ENCODE measurements at places on chromosomes 16 and 17.

- DNase-seq = no peak
Observed at GRCh38 chr17:17063546-17064122, 21.4 kb downstream of the MPRIP start.

DNA sequence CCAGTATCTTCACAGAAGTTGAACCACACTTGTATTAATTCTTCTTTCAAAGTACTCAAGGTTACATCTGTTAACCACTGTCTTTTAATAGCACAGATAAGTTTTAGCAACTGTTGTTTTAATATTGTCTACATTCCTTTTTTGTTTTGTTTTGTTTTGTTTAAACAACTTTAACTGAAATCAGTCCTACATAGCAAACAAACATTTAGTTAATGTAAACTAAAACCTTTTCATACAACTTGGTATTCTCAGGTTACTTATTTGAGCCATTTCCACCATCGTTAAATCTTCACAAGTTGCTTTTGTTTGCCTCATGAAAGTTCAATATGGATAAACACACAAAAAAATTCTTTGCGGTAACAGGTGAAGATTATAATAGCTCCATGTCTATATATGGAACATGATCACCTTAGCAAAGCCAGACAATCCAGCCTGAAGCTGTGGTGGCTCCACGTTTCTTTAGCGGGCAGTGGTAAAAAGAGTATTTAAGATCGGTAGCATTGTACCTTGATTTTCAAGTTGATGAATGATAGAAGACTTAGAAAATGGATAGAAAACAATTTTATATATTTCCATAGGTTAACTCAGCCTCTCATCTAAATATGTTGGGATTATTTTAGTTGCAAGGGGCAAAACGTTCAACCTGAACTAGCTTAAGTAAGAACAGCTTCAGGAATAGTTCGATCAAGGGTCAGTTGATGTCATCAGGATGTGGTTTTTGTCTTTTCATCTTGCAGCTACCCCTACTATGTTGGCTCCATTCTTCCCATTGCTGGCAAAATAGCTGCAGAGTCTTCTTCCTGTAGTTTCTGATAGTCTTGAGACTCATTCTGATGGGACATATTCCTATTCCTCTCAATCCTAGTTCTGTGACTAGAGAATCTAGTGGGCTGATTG lies 182.8 kb downstream of the FTO start:
- DNase-seq = no peak

DNA sequence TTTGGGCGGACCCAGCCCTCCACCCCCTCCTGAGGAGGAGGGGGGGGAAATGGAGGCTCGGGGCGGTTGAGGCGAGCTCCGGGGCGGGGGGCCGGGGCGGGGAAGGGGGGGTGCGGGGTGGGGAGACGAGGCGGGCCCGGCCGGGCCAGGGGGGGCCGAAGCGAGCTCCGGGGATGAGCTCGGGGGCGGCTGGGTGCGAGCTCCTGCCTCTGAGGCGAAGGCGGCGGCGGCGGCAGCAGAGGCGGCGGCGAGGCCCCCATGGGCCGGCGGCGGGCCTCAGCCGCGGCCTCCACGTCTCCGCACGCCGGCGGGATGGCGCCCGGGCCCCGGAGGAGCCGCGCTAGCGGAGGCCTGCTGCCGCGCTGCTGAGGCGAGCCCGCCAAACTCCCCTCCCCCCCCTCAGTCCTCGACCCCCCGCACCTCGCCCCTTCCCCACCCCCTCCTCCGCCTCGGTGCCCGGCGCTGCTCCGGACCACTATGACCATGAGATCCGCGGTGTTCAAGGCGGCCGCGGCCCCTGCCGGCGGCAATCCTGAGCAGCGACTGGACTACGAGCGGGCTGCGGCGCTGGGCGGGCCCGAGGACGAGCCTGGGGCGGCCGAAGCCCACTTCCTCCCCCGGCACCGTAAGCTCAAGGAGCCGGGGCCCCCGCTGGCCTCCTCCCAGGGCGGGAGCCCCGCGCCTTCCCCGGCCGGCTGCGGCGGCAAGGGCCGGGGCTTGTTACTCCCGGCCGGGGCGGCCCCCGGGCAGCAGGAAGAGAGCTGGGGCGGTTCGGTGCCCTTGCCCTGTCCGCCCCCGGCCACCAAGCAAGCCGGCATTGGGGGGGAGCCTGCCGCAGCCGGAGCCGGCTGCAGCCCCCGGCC lies 596 bp downstream of the MSL1 start:
- peak; percentile 80 for DNase-seq

DNA sequence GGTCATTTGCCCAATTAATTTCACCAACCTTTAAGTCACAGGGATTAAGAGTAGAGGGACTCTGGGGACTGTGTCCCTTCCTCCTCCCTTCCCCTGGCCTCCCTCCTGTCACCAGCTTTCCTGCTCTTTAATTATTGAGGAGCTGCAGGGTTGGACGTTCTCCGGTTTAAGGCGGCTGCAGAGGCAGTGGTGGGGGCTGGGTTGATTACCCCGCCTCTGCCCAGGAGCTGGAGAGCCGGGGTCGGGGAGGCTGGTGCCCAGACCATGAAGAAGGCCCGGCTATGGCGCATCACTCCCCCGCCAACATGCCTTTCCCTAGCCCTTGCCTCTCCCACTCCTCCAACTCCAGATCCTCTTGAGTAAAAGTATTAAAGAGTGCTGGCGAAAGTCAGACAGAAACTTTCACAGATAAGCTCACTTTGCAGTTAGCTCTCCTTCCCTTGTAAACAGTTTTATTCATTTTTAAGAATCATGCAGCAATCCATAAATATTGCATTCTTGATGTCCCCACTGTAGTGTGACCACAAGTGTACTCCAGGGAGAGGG lies 1.1 kb upstream of the FOXJ1 start:
- peak; percentile 50 for DNase-seq

GRCh38 chr16:19879241-19879792 lies 5.3 kb downstream of the GPRC5B start:
- DNase-seq = peak; percentile 42

DNA sequence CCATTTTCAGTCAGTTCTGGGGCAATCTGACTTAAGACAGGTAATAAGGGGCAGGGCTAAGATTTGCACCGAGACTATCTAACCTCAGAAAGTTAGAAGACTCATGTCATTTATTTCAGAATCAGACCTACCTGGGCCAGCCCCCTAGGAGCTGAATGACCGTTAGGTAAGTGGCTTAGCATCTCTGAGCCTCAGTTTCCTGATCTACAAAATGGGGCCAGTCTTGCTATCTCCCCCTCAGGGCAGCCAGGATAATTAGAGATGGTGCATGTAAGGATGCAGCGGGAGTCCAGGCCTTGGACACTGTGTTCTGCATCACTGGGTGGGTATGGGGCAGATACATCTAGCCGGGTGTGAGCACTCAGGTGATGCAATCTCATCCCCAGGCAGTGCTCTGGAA lies 10.4 kb upstream of the METTL22 start:
- no peak for DNase-seq

- DNase-seq = no peak
Observed at GRCh38 chr16:83914091-83914710, 15.3 kb downstream of the MLYCD start.

DNA sequence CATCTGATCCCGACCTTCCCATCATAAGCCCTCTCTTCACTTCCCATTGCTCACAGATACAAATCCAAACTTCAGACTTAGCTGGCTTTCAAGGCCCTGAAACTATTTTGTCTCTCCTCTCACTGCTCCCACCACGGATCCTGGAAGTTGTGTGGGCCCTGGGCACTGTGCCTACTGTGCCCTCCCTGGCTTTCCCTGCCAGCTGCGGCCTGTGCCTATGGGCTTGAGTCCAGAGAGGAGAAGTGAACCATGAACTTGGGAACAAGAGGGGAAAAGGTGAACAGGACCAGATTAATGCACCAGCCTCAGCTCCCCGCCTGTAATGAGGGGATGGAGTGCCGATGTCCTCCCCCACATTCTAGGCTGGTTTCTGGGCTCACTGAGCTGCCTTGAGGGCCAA lies 18.9 kb upstream of the KCNJ12 start:
- DNase-seq = no peak

DNA sequence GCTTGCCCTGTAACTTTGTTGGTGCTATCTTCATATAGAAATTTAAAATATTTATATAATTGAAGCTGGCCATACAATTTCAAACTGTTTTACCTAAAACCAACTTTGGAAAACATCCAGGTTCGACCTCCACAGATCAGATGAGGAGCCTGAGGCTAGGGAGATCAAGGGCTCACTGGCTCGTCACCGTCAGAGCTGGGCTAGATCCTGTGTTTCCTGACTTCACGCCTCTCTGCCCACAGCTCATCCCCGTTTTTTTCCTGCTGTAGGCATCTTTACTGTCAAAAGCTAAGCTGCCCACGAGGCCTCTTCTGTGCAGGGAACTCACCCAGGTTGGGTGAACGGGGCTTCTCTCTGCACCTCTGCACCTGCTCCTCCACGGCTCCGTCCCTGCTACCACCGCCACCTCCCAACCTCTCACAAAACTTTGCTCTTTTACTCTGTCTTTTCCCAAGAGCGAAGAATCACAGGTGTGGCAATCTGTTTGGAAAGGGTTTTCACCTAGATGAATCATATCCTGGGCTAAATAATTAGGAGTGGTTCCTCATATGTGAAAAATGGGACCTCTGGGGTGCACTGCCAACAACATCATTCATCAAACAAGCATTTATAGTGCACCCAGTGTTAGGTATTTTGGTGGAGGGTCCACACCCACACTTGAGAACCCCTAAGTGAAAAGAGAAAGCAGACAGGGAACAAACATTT lies 24.8 kb upstream of the KDM6B start:
- no peak for DNase-seq

DNA sequence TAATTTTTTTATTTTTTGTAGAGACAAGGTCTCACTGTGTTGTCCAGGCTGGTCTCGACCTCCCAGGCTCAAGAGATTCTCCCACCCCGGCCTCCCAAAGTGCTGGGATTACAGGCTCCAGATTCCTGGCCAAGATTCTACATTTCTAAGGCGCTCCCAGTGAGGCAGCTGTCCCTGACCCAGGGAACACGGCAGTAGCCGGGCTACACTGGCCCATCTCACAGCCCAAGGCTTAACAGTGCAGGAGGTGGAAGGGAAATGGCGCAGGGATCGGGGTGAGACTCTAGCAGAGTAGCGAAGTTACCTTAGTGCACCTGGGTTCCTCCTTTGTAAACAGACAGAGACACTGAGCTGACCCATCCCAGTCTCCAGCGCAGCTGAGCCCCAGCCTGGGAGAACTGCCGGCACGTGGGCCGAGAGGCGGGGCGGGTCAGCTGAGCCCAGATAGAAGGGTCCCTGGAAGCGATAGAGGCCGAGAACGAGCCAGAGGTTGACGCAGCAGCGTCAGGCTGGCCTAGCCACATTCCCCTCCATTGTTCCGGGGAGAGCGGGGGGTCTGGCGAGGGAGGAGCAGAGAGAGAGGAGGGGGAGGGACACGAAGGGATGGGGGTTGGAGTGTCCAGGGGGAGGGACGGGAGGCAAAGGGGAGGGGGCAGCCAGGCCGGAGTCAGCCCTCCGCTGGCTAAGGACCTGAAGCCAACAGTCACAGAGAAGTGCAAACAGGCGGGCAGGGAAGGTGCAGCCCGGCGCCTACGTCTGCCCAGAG lies 2.5 kb downstream of the CARHSP1 start:
- peak; percentile 67 for DNase-seq

DNA sequence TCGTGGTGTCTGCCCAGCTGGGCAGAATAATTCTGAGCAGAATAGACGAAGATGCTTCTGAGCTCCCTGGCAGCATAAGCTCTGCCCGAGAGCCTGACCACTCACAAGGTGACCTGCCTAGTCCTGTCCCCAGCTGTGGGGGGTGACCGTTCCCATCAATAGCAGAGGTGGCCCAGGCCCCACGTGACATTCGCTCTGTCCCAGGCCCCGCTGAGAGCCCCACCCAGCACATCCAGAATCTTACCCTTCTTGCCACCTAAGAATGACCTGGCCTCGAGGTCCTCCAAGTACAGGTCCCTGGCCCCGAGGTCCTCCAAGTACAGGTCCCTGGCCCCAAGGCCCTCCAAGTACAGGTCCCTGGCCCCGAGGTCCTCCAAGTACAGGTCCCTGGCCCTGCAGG lies 695 bp upstream of the TMEM204 start:
- DNase-seq = no peak

DNA sequence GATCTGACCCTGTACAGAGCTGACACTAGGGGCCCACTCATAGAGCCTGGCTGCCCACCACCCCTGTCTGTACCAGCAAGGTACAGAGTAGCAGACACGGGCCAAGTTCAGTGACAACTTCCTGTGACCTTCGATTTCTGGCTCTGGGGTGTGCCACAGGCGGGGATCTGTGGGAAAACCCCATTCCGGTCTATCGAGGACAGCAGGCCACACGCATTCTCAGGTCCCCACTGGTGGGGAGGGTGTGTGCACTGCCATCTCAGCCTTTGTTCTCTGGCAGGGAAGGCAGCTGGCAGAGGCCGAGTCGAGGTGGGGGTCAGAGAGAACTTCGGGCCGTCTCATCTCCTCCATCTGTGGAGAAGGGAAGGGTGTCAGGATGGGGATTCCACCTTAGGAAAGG lies 10.0 kb downstream of the NLE1 start:
- no peak for DNase-seq

DNA sequence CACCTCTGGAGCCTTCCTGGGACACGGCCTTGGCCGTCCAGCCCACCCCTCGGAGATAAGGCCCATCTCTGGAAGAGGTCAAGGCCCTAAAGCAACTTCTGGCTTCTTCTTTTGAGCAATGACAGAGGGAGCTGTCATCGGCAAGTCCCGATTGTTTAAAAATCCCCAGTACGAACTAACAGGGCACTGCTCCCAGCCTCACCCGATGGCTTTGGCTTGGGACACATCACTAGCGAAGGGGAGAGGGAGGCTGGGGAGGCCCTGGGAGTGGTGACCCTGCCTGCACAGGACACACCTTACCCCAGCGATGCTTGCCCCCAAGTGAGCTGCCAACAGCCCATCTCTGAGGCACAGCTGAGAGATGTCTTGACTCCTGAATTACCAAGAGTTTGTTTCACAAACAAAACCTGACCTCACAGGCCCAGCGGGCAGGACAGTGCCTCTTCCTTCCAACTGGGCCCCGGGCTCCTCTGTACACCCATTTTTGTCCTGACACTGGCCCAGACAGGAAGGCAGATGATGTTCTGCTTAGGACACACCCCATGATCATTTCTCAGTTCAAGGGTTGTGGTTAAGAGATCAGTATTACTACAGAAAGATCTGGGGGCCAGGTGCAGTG lies 4.8 kb downstream of the SYNGR2 start:
- no peak for DNase-seq

DNA sequence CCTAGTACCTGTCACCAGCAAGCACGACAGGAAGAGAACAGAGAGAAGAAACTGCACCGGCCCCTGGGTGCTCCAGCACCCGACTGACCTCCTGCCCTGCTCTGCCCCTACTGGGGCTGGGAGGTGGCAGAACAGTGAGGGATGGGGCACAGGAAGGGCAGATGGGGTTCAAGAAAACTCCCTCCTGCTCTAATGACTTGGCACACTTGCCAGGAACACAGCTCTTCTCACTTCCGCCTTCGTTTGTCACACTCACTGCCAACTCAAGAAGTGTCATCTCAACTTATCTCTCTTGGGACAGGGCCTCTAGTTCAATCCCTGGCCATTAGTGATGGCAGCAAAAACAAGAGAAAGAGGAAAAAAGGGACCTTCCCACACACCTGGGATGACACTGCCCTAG lies 42.7 kb upstream of the ICAM2 start:
- no peak for DNase-seq

- peak; percentile 82 for DNase-seq
Observed at GRCh38 chr17:7211491-7212273, 8.0 kb downstream of the DLG4 start.

- peak; percentile 56 for DNase-seq
Observed at GRCh38 chr16:29974291-29975133, 844 bp downstream of the TAOK2 start.

- no peak for DNase-seq
Observed at GRCh38 chr16:3935921-3936320, 55.4 kb upstream of the CREBBP start.

Measured in SK-N-SH (cell line).